ENCODE measurements at places on chromosomes 4 and X.

GRCh38 chrX:153968754-153969124 is 2.9 kb downstream of the HCFC1 start:
- peak; percentile 50 for DNase-seq

GRCh38 chrX:143462696-143463095 is 54.6 kb downstream of the SPANXN3 start:
- no peak for DNase-seq

- DNase-seq: no peak
Observed at GRCh38 chr4:122783301-122784215, 43.1 kb upstream of the FGF2 start.

DNA sequence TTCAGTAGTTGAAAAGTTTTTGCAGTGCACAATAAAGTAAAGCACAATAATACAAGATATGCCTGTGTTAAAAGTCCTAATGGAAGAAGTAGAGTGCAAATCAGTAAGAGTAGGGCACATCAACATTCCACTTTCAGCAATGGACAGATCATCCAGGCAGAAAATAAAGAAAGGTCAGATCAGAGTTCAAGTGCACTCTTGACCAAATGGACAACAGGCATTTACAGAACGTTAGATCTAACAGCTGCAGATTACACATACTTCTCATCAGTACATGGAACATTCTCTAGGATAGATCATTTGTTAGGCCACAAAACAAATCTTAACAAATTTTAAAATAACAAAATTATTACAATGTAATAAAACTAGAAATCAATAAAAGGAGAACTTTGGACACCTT is 1373.5 kb upstream of the PABPC4L start:
- no peak for DNase-seq

- DNase-seq: no peak
Observed at GRCh38 chr4:176751061-176751460, 41.7 kb downstream of the VEGFC start.

- DNase-seq: no peak
Observed at GRCh38 chrX:24333371-24333770, 19.5 kb upstream of the SUPT20HL2 start.

DNA sequence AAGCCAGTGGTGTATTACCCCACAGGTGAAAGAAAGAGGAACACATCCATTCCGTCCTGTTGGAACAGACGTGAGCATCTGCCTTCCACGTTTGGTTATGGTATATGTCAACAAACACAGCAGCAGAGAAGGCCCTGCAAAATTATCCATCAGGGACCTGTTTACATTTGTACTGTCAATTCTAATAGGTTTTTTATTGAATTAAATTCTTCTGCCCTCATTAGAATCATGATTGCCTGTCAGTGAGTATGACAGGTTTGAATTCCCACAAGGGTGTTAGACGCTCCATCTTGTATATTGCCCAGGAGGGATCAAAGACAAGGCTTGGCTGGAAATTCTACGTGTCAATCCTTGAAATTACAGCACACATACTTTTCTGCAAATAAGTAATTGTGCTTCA is 339.9 kb upstream of the NOCT start:
- DNase-seq: no peak

DNA sequence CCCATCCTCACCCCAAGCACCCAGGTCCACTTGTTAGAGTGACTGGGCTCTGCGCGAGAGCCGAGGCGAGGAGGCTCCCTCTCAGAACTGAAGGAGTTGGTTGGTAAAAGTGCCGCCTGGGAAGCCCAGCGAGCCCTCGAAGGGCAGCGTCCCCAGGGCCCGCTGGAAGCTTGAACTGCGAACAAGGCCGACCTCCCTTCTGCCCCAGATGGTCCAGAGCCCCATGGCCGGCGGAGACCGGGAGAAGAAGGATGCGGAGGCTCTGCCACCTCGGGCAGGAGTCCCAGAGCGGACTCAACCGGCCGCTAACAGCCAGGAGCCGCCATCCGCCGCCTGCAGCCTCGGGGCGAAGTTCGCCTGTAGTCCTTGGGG is 116.3 kb upstream of the TEX13C start:
- DNase-seq: peak; percentile 4

DNA sequence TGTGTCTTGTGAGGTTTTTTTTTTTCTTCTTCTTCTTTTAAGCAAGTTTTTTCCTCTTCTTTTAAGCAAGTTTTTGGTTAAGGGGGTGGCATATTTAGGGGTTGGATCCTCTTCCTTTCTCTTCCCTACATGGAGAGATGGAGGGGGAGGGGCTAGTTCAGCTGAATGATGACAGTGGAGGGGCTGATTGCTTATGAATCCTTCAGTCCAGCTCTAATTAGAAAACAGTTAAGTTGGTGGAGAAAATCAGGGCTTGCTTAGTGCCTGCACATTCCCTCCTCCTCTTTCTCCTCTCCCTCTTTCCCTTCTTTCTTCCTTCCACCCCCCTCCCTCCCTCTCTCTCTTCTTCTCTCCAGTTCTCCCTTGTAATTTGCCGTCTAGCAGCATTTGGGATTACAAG is 4.4 kb upstream of the HAND2 start:
- DNase-seq: no peak

DNA sequence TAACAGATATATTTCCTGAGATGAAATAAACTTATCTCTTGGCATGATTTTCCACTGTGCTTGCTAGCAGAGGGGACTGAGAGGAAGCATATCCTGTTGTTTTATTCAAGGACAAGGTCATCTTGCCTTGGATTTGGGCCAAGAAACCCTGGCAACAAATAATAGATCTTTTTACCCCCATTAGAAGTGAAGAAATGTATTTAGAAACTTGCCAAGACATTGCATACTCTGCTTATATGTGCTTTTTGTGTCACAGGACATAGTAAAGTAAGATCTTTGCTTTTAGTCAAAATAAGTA is 170.2 kb downstream of the RAPGEF2 start:
- DNase-seq: no peak

DNA sequence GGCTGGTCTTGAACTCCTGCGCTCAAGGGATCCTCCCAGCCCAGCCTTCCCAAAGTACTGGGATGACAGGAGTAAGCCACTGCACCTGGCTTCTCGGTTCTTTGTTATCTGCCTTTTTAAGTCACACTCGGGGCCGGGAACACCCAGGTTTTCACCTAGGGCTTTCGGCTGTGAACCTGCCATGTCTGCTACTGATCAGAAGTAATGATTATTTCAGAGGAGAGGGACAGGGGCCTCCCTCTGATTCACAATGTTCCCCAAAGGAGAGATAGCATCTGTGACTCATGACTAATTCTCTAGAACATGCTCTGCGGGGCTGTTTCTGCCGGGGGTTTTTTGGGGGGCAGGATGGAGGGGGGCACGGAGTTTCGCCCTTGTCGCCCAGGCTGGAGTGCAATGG is 26.9 kb downstream of the CRLF2 start:
- peak; percentile 28 for DNase-seq

- no peak for DNase-seq
Observed at GRCh38 chr4:82585690-82586435, 24.1 kb upstream of the TMEM150C start.

GRCh38 chr4:138982754-138983153 is 32.8 kb upstream of the NOCT start:
- no peak for DNase-seq

GRCh38 chr4:155607481-155607880 is 59.2 kb upstream of the GUCY1A1 start:
- no peak for DNase-seq

- no peak for DNase-seq
Observed at GRCh38 chr4:173424899-173425805, 26.2 kb upstream of the SCRG1 start.

GRCh38 chr4:12118651-12119213 is 690.0 kb upstream of the HS3ST1 start:
- DNase-seq: no peak

DNA sequence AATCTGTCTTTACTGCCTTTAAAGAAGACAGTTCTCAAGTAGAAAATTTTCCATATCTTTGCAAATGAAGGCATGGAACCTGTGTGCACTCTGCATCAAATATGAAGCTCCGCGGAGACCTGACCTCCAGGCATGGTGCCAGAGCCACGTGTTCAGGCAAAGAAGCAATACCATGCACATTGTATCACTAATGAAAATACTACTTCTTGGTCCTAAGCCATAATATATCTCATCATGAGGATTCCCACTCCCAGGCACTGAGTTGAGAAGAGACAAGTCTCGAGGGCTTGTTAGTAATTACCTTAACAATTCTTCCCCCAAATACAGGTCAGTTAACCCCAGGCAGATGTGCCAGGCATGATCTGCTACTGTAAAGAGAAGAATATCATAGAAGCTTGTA is 56.7 kb downstream of the PCDH19 start:
- no peak for DNase-seq

DNA sequence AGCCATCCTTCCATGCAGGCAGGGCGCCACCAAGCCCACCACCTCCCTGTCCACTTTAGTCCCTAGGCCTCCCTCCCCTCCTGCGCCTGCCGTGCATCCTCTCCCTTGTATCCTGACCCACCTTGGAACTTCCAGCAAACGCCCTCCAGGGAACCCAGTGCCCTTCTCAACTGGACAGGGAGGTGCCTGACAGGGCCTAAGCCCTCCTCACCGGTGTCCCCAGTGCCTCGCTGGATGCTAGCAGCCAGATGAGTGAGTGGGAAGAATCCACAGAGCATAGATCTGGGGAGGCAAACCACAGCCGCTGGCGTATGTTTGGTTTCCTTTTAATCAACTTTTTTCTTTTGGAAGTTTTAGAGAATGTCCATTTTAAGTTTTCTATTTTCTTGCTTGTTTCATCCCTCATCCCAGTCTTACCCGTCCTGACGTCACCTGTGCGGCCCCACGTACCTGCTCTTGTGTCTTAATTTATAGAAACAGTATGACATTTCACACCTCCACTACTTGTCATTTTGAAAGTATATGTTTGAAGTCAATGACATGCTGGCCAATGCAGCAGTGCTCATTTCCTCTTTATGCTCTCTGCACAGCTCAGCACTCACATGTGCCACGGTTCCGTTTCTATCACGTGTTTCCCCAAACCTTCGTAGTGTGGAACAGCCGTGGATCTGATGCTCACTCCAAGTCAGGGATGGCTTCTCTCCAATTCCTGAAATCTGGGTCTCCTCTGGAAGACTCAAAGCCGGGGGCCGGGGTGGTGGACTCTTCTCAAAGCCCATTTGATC is 3.4 kb upstream of the HMX1 start:
- DNase-seq: no peak

DNA sequence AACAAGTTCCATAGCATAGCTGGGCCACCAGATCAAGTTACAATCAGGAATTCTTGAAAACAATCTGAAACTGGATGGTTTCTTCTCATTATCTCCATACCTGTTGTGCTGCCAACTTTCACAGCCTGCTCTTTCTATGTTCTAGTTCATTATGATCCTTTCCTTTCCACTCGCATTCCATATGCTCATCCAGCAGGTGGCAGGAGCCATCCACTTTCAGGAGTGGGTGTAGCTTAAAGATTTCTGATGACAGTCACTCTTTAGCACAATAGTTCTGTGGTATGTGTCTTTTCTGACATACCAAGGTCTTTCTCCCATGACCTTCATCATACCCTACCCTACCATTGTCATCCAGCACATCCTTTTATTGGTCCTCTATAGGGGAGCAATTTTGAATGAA is 46.4 kb downstream of the PAGE2 start:
- DNase-seq: peak; percentile 34

DNA sequence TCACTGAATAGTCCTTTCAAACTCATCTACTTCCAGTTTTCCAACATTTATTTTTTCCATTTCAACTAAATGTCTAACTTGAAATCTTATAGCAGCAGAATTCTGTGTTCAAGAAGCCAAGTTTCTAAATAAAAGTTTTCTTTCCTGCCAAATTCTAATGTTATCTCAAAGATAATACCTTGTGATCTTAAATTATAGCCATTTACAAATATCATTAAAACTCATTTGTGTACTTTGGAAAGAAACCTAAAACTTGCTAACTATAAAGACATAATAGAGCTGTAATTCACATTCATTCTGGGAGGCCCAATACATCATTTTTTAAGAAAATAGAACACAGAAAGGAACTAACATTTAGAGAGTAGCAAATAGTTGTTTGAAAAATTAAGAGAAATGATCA is 83.9 kb downstream of the MAD2L1 start:
- DNase-seq: no peak

DNA sequence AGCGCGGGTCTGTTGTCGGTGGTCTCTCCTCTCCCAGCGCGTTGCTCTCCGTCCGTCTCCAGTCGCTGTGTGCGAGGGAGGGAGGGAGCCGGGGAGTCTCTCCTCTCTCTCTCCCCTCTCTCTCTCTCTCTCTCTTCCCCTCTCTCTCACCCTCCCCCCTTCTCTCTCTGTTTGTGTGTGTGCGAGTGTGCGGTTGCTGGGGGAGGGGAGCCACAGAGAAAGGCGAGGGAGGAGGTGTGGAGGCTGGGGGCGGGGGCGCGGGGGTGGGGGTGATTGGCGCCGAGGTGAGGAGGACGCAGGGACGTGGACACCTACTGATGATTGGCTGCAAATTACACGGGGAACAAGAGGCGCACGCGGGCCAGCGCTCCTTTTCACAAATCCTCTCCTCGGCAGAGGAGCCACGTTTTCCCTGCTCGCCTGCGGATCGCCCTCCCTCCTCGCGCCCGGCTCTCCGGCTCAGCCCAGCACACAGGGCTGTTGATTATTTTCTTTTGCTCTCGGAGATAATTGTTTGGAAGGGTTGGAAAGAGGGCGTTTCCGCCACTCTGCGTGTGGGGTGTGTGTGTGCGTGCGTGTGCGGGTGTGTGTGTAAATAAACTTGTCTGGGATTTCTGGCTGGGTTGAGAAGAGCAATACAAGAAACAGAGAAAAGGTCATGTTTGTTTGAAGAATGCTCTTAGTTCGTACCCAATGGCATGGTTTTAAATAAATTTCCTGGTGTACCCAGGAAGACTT is at the start of gene CXXC4:
Gene CXXC4, minus strand, starts transcription at position 73 of the 738 bp plus-strand sequence. CDS start 3,092 bp downstream, outside the sequence.
- peak; percentile 7 for DNase-seq

GRCh38 chr4:138659037-138659811 is 356.4 kb upstream of the NOCT start:
- DNase-seq: no peak

DNA sequence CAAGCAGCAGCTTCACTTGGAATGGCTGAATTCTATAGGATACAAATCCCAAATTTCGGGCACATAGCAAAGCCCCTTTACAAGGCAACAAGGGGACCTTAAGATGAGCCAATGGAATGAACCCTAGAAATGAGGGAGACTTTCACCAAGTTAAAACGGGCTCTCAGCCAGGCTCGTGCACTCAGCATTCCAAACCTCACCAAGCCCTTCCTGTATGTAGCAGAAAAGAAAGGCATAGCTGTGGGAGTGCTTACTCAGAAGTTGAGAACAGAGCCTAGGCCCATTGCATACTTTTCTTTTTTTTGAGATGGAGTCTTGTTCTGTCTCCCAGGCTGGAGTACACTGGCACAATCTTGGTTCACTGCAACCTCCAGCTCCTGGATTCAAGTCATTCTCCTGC is 10.8 kb upstream of the HERC5 start:
- DNase-seq: no peak

DNA sequence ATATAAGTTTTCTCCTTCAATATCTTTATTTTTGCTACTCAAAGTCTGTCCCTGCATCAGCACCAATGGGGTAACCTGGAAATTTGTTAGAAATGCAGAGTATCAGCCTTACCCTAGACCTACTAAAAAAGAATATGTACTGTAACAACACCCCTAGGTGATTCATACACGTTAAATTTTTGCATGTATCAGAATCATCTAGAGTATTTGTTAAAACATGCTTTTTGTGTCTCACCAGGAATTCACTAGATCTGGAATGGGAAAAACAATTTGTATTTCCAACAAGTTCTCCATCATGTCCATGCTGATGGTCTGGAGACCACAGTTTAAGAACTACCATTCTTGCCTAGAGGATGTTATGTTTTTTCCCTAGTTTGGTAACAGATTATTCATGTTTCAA is 196.0 kb upstream of the EDNRA start:
- DNase-seq: no peak

GRCh38 chr4:141179474-141180373 is 41.0 kb upstream of the ZNF330 start:
- DNase-seq: no peak

All from activated CD4-positive, alpha-beta T cell treated with anti-CD3 and anti-CD28 coated beads for 48 hours (primary cell).